Activated CD8-positive, alpha-beta memory T cell treated with anti-CD3 and anti-CD28 coated beads, Interleukin-2, amount 10 ng/mL, durations not matched to agents 7 days and 5 days (primary cell): ENCODE measurements at places on chromosomes 13 and 19. TPM values are rescaled to one million over a fixed set of nuclear protein-coding genes. Genes with fewer than 3 reads are reported as not detected.

DNA sequence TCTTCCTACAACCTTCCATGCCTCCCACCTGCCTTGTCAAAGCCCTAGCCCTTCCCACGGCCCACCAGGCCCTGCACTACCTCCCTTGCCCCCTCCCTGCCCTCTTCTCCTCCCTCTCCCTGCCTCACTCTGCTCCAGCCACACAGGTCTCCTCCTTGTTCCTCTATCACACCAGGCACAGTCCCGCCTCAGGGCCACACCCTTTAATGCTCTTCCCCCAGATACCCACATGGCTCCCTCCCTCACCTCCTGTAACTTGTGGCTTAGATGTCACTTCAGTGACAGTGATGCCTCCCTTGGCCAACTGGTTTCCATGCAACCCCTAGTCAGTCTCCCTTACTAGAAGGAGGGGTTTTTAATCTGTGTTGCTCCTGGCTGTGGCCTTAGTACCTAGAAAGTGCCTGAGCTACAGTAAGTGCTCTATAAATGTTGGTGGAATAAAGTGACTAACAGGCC, 1.3 kb downstream of the SIRT6 start:
- DNase-seq, result peak; percentile 45
- H3K27me3 ChIP-seq, result no peaks in the 10 kb centered on the region
- H3K4me3 ChIP-seq, result peak overlapping the region; percentile 88
- H3K4me1 ChIP-seq, result peaks cover 33% of the 10 kb centered on the region

GRCh38 chr19:16373532-16373931, 48.9 kb downstream of the KLF2 start:
- no peak overlapping the region for H3K4me3 ChIP-seq
- H3K27me3 ChIP-seq, result peaks cover 10% of the 10 kb centered on the region
- peaks cover 34% of the 10 kb centered on the region for H3K4me1 ChIP-seq
- peaks cover 28% of the 10 kb centered on the region for H3K36me3 ChIP-seq

DNA sequence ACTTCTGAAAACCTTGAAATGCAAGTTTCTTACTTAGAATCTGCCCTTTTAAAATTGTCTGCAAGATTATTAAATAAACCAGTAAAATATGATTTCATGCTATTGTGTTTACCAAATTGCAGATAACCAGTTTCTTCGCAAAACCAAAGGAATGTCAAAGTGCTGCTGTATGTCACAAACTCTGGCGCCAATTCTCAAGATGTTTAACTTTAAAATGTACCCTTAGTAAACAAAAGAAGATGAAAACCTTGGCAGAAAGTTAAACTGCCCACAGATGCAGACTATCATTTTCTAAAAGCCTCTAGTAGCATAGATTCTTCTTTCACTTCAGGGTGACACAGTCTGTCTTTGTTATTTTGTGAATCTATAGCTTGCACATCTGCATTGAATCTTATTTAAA, 189.2 kb downstream of the SLITRK6 start:
- no peak overlapping the region for H3K4me3 ChIP-seq
- H3K4me1 ChIP-seq, result no peaks in the 10 kb centered on the region
- DNase-seq, result no peak
- no peak overlapping the region for H3K27ac ChIP-seq
- H3K27me3 ChIP-seq, result no peaks in the 10 kb centered on the region

DNA sequence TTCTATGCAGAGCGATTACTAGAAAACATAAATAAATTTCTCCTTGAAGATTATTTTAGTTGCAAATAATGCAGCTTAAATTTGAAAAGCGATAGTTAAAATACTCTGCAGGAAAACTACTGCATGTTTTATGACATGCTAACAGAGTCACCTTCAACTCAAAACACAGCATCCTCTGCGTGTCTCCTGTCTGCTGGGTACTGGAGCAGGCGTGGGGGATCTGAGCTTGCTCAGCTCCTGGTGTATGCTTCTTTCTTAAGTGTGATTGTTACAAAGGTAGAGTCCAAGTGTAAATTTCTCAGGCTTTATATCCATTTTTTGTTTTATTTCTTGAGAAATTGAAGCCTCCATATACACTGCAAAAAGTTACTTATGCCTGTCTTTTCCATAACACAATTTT, 15.3 kb downstream of the SPATA13 start:
- H3K27ac ChIP-seq, result no peak overlapping the region
- H3K27me3 ChIP-seq, result peaks cover 12% of the 10 kb centered on the region
- peaks cover 15% of the 10 kb centered on the region for H3K36me3 ChIP-seq
- H3K4me3 ChIP-seq, result no peak overlapping the region
- DNase-seq, result no peak

GRCh38 chr19:44728178-44728577, 20.3 kb upstream of the BCL3 start:
- H3K4me1 ChIP-seq, result peaks cover 32% of the 10 kb centered on the region
- H3K27me3 ChIP-seq, result no peaks in the 10 kb centered on the region
- no peaks in the 10 kb centered on the region for H3K36me3 ChIP-seq
- peak overlapping the region; percentile 7 for H3K4me3 ChIP-seq
- DNase-seq, result no peak

DNA sequence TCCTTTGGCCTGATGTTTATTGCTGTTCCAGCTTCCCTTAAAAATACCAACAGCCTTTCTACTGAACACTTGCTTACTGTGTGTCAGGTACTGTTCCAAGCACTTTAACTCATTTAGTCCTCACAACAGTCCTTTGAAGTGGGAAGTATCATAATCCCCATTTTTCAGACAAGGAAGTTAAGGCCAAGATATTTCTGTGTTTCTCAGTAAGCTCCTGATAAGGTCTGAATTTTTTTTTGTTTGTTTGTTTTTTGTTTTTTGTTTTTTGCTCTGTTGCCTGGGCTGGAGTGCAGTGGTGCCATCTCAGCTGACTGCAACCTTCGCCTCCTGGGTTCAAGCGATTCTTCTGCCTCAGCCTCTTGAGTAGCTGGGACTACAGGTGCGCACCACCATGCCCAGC, 7.5 kb downstream of the SNRPA start:
- H3K36me3 ChIP-seq, result peaks cover 67% of the 10 kb centered on the region
- DNase-seq, result no peak
- peak overlapping the region; percentile 4 for H3K27ac ChIP-seq
- H3K4me1 ChIP-seq, result peaks cover 74% of the 10 kb centered on the region
- H3K27me3 ChIP-seq, result no peaks in the 10 kb centered on the region

BORA gene
- total RNA-seq, result 23.3 TPM

GRCh38 chr19:18280247-18281081, 958 bp downstream of the JUND start:
- peaks cover 37% of the 10 kb centered on the region for H3K36me3 ChIP-seq
- H3K4me3 ChIP-seq, result peak overlapping the region; percentile 96
- DNase-seq, result peak; percentile 85

ZNF763 gene
- 0.85 TPM for total RNA-seq

GRCh38 chr13:79112016-79112415, 294.0 kb downstream of the RBM26 start:
- no peaks in the 10 kb centered on the region for H3K4me1 ChIP-seq
- no peaks in the 10 kb centered on the region for H3K36me3 ChIP-seq
- H3K4me3 ChIP-seq, result no peak overlapping the region
- H3K27me3 ChIP-seq, result no peaks in the 10 kb centered on the region
- H3K27ac ChIP-seq, result no peak overlapping the region

GRCh38 chr19:55308281-55308680, 16.9 kb downstream of the TMEM150B start:
- peaks cover 4% of the 10 kb centered on the region for H3K36me3 ChIP-seq
- H3K27ac ChIP-seq, result no peak overlapping the region
- no peak for DNase-seq
- no peak overlapping the region for H3K4me3 ChIP-seq
- no peaks in the 10 kb centered on the region for H3K27me3 ChIP-seq

DNA sequence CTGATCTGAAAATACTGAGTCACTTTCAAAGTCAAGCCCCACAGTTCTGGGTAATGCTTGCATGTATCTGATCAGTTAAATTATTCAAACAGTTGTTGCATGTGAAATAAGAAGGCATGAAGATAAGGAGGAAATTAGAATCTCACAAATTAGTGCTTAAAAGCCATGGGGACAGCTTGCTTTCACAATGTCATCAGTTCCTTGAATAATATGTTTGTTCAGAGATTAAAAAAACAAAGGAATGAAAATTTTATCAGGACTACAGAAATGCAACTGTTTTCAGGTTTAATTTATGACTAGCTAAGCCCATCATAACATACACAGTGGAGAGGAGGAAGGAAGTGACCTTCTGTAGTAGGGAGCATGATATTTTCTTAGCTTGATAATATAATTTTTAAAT, 150.1 kb downstream of the OXGR1 start:
- H3K27me3 ChIP-seq, result no peaks in the 10 kb centered on the region
- H3K4me3 ChIP-seq, result no peak overlapping the region
- DNase-seq, result no peak
- H3K4me1 ChIP-seq, result no peaks in the 10 kb centered on the region
- no peak overlapping the region for H3K27ac ChIP-seq
- H3K36me3 ChIP-seq, result no peaks in the 10 kb centered on the region

DNA sequence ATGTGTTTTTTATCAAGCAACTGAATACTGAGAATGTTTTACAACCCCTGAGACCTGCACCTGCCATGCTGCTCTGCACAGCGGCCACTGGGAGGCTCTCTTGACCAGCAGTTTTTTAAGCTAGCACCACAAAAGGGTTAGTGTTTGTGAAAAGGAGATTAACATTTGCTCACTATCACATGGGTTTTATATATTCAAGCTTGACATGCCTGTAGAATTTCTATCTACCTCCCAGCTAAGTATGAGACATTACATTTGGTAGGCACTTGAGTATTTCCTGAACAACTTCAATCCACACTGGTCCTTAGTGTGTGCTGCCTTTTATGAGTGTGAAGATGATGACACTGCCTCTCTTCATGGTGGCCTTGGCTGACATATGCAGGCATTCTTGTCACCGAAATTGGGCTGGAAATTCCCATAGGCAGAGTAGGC, 1238.9 kb downstream of the UQCRFS1 start:
- H3K4me1 ChIP-seq, result no peaks in the 10 kb centered on the region
- H3K27me3 ChIP-seq, result no peaks in the 10 kb centered on the region
- DNase-seq, result no peak
- H3K4me3 ChIP-seq, result no peak overlapping the region
- no peak overlapping the region for H3K27ac ChIP-seq

KLF1 gene
- total RNA-seq, result 0.29 TPM

GRCh38 chr19:4304538-4305256, at the start of gene FSD1:
Gene FSD1 (plus strand): TSS chr19:4304598. CDS start chr19:4304747, 149 bp downstream.
- H3K4me3 ChIP-seq, result peak within 1 kb of the TSS; percentile 65
- H3K4me1 ChIP-seq, result peaks cover 34% of the 10 kb centered on the region
- DNase-seq, result peak; percentile 86
- no peaks in the 10 kb centered on the region for H3K36me3 ChIP-seq
- H3K27ac ChIP-seq, result peak within 1 kb of the TSS; percentile 87
- H3K27me3 ChIP-seq, result no peaks in the 10 kb centered on the region
